ENCODE measurements at places on chromosomes 13 and 19.

GRCh38 chr13:44364345-44365000, 9.2 kb upstream of the SERP2 start:
- peak; percentile 20 for DNase-seq

DNA sequence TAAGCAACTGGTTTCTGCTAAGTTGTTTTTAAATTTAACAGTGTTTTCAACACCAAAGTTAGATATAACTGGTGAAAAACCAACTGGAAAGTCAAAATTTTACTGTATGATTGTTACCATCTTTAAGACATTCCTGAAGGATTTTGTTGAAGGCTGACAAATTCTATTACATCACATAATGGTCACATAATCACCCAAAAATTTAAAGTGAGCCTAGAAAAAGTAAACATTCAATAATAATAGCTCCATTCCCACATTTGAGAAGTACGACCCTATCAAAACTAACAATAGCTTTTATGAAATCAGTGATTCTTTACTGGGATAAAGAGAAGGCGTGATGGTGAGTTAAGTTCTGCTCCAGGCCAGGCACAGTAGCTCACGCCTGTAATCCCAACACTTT, 51.6 kb downstream of the USP12 start:
- DNase-seq = no peak

DNA sequence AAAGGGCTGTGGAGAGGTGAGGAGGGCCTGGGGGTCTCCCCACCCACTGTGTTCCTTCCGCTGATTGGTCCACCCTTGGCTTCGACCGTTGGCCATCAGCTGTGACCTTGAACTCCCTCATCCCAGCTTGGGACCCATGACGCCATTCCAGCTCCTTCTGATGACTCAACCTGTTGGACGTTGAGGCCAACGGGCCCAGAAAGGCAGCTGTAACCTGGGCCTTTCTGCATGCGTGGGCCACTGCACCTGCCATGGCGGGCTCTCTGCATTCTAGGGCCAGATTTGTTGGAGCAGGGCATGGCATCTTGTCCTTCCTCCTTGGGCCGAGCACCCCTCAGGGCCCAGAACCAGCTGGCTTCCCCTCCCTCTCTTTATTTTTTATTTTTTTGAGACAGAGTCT, 30.2 kb downstream of the PEX11G start:
- DNase-seq = no peak

DNA sequence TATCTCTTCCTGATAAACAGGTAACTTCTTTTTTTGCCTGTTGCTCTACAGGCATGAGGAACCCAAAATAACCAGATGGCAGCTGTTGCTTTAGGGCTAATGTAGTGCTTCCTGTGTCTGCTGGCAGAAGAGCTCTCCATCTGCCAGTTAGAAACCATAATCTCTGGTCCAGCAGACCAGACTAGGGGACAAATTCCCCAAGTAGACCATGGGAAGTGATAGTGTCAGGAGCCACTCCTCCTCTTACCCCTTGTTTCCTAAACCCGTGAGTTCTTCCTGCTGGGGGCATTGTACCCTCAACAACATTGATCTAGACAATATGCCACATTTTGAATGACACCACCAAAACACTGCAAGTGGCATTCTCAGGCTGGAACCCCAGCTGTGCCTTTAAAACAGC, 135.9 kb downstream of the DLEU7 start:
- no peak for DNase-seq

Data from RKO (cell line).